BJ (cell line): ENCODE measurements at places on chromosomes 11 and 22. TPM values are rescaled to one million over a fixed set of nuclear protein-coding genes. Genes with fewer than 3 reads are reported as not detected.
A peak's percentile ranks its signal among the peaks of the same experiment; 100 is the strongest.

GRCh38 chr11:68889948-68890446, 13.6 kb downstream of the MRPL21 start:
- DNase-seq, result peak; percentile 94

GRCh38 chr22:48757581-48757980, 1070.1 kb downstream of the BRD1 start:
- DNase-seq, result no peak

DNA sequence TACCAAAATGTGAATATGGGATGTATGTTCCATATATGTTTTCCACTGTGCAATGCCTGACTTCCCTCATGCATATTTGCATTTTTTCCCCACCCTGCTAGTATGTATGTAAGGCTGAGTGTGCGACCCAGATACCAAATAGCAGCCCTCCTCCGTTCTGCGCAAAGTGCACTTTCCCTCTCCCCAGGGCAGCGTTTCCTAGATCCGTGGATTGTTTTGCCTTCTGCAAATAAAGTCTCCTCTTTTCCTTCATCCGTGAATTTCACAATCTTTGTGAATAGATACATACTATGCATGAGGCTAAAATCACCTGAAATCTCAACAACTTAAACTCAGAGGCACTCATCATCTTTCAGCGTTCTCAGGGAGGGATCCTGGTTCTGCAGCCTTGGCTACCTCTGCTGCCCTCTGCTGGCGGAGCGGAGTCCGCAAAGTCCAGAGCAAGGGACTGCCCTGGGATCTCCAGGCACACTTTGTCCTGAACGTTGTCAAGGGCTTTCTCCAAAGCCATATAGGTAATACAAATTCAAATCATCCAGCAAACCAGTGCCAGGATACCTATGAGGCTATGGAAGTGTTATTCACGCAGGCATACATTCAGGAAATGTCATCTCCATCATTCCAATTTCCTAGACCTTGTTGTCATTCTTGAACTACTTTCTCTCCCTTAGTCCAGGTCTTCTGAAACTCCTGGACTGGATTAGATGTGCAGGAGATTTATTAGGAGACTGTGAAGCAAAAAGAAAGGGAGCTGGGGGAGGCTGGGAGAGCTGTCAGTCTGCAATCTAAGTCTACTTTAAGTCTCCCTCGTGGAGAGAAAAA, 53.1 kb downstream of the CNTF start:
- no peak for DNase-seq

GRCh38 chr11:29310725-29311342, 706.0 kb downstream of the KCNA4 start:
- no peak for DNase-seq

GRCh38 chr11:97912629-97913028, 1108.1 kb upstream of the CNTN5 start:
- DNase-seq, result no peak

DNA sequence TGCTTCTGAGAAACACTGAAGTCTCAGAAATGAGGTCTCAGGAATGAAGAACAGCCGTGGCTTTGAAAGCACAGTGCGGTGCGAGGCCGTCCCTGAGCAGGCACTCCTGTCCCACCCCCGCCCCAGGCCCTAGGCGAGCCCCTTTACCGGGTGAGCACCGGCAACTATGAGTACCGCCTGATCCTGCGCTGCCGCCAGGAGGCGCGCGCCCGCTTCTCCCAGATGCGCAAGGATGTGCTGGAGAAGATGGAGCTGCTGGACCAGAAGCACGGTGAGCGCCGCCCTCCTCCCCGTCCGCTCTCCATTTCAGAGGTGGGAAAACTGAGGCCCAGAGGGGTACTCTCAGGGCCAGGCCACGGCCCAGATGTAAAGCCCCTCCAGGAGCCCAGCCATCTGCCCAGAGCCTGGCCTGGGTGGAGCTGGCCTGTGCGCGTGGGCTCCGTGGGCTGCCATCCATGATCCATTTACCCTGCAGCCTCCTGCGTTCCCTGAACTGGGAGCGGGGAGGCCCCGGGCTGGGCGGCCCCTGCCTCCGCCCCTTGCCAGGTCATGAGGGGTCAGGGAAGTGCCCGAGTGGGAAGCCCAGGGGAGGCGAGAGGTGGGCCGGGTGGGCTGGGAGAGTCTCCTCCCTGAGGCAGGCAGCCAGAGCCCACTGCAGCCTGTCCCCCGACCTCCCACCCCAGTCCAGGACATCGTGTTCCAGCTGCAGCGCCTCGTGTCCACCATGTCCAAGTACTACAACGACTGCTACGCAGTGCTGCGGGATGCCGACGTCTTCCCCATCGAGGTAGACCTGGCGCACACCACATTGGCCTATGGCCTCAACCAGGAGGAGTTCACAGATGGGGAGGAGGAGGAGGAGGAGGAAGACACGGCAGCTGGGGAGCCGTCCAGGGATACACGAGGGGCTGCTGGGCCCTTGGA, 9.5 kb downstream of the SLC16A8 start:
- DNase-seq, result no peak

DNA sequence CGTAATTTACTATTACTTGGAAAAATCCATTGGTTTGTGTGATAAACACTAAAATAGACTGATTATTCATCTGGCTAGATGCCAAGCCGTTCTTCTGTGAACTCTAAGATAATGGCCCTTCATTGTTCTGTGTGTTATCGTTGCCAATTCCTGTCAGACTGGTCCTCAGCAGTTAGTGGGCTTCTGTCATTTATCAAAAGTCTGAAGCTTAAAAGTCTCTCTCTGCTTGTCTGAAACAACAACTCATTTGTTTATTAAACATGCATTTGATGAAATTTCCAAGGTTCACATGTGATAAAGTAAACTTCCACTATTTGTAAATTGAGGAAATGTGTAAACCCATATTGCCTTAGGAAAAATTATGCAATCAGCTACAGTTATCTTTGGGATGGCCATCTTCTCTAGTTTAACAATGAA, 21.1 kb upstream of the RDX start:
- no peak for DNase-seq

The OR52N4 gene
- 0.07 TPM in 1 of 2 replicates, not detected in the other for polyA plus RNA-seq

The ZNF280B gene
- polyA plus RNA-seq, result 0.58 and 1.2 TPM in 2 replicates

The APLP2 gene
- polyA plus RNA-seq, result 382 and 465 TPM in 2 replicates

The MAJIN gene
- not detected in 2 replicates for polyA plus RNA-seq

The CNIH2 gene
- 0.75 and 1.2 TPM in 2 replicates for polyA plus RNA-seq

The BIK gene
- 0.09 TPM in 2 replicates for polyA plus RNA-seq
